ENCODE measurements at places on chromosomes 2 and 18.

DNA sequence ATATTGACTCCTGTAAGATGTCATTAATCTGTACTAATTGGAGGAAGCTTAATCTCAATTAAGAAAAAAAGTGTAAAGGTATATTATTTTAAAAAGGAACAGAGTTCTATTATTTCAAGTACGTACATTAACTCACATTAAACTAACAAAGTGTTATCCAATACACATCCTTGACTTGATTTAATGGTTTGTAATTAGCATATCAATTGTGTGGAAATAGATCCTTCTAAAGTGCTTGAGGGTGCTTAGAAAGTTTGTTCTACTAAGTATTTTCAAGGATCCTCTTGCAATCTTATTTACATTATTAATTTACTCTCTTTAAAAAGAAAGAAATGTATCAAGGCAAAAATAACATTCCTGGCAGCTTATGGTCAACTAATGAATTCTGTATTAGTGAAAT is 720.3 kb downstream of the KCNJ3 start:
- DNase-seq = no peak

GRCh38 chr2:156430236-156430979 is 5.8 kb upstream of the GPD2 start:
- DNase-seq = no peak

GRCh38 chr2:81598453-81598852 is 1293.9 kb upstream of the LRRTM1 start:
- DNase-seq = no peak

DNA sequence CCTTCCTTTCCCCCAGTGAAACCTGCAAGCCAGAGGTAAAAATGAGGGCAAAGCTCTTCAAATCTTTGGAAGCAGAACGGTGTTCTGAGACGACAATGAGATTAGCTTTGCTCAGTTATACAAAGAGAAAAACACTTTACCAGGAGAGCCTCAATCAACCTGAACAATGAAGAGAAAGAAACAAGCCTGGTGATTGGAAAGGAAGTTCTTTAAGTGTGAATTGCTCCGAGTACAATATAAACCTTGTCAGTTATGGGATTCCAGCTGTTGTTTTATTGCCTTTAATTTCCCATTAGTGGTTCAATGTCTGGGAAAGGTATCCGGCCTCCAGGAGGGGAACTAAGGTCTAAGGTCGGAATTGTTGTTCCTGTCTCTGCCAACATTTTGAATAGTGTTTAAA is 901.6 kb downstream of the EPHA4 start:
- no peak for DNase-seq

DNA sequence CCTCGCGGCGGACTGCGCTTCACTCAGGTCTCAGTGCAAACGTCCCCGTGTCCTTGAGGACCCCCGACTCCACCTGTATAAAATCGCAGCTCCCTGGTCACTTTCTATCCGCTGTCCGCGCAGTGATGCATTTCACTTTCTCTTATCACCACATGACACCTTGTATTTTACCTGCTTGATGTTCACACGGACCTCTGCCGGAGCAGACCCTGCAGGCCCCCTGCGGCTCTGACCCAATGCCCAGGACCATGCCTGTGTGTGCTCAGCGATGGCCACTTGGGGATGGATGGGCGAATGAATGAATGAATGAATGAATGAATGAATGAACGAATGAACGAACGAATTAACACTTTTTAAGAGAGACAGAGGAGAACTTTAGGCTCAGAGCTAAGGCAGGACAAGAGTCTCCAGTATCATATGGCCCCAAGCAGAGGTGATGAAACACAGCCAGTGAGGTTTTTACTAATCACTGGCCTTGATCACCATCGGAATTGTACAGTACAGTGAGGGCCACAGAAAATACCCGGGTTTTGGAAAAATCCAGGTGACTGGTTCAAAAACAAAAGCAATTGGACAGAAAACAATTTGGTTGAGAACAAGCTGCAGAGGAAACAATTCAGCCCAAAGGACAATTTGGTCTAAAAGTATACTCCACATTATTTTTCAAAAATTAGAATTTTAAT is 12.3 kb downstream of the ASPRV1 start:
- DNase-seq = no peak
